ENCODE measurements at places on chromosomes 4 and X. TPM values are rescaled to one million over a fixed set of nuclear protein-coding genes. Genes with fewer than 3 reads are reported as not detected.

GRCh38 chr4:172826861-172827260, 341.8 kb upstream of the GALNT7 start:
- H3K27me3 ChIP-seq: no peaks in the 10 kb centered on the region
- no peak overlapping the region for H3K27ac ChIP-seq
- H3K36me3 ChIP-seq: no peaks in the 10 kb centered on the region
- H3K4me3 ChIP-seq: no peak overlapping the region

GRCh38 chrX:46251755-46252154, 293.5 kb downstream of the ZNF674 start:
- H3K36me3 ChIP-seq: no peaks in the 10 kb centered on the region
- no peaks in the 10 kb centered on the region for H3K27me3 ChIP-seq
- no peak overlapping the region for H3K27ac ChIP-seq
- H3K4me3 ChIP-seq: no peak overlapping the region

- no peak for DNase-seq
- H3K4me1 ChIP-seq: no peaks in the 10 kb centered on the region
- H3K27me3 ChIP-seq: no peaks in the 10 kb centered on the region
- H3K4me3 ChIP-seq: no peak overlapping the region
Observed at GRCh38 chr4:75598390-75598789, 31.9 kb downstream of the CDKL2 start.

DNA sequence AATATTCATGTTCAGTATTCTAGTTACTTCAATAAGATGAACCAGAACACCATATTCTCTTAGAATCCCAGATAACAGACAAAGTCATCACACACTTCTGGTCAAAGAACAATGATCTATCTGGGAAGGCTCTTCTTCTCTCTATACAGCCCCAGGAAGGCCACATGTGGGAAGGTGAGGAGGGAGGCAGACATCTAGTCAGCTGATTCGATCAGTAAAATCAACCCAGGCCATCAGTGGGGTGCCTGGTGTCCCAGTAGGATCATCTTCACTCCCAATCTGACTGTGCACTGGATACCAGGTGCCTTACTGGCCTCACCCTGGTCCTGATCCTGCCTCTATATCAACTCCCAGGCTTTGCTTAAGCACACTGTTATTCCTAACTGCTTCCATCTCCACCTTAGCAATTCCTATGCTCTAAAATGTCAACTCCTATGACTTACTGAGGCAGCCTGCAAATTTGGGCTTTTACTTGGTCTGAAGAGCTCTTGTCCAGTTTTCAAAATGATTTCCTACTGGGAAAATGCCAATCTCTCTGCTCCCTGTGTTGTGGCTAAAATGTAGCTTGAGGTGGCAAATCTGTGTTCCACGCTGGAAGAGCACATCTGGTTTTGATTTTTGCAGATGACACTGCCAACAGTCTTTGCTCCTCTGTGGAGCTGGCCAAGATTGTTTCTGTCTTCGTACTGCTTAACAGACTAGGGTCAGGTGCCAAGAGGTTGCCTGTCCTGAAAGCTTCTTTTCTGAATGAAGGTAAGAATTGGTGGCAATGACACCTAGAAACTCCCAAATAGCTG, 128.7 kb downstream of the MGST2 start:
- no peaks in the 10 kb centered on the region for H3K36me3 ChIP-seq
- peaks cover 19% of the 10 kb centered on the region for H3K4me1 ChIP-seq
- no peak for DNase-seq

TIGD2 gene
- total RNA-seq: 6.8 TPM

- H3K27me3 ChIP-seq: no peaks in the 10 kb centered on the region
- H3K4me3 ChIP-seq: no peak overlapping the region
- no peaks in the 10 kb centered on the region for H3K4me1 ChIP-seq
Observed at GRCh38 chr4:162274354-162274753, 110.6 kb upstream of the FSTL5 start.

- DNase-seq: no peak
- no peak overlapping the region for H3K4me3 ChIP-seq
- no peak overlapping the region for H3K27ac ChIP-seq
- H3K4me1 ChIP-seq: no peaks in the 10 kb centered on the region
- no peaks in the 10 kb centered on the region for H3K36me3 ChIP-seq
- H3K27me3 ChIP-seq: no peaks in the 10 kb centered on the region
Observed at GRCh38 chr4:82293304-82293703, 80.5 kb downstream of the HNRNPD start.

- no peaks in the 10 kb centered on the region for H3K36me3 ChIP-seq
- no peak overlapping the region for H3K27ac ChIP-seq
- H3K4me1 ChIP-seq: no peaks in the 10 kb centered on the region
- no peak for DNase-seq
Observed at GRCh38 chr4:149306537-149306936, 509.1 kb downstream of the IQCM start.

STPG2 gene
- 1.1 TPM for total RNA-seq

DNA sequence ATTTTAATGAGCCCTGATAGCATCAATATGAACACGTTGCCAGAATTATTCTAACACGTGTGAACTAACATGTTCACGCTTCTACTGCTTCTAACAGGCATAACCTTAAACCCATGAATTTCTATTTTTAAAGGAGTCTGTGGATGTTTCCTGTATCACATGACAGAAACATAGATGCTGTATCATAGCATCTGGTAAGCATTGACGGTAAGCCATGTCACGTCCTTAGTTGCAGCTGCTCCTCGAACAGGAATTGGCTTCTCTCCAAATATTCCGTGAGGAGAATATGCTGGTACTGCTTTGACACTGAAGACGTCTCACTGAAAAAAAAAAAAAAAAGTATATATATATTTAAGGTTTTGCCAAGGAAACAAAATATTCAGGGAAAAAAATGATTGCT, 105.1 kb upstream of the MXRA5 start:
- no peak overlapping the region for H3K27ac ChIP-seq
- DNase-seq: no peak
- H3K36me3 ChIP-seq: no peaks in the 10 kb centered on the region

DMRTC1B gene
- 0.53 TPM for total RNA-seq

CD38 gene
- total RNA-seq: 8.5 TPM

GRCh38 chrX:115013705-115014104, 3.7 kb downstream of the IL13RA2 start:
- no peak for DNase-seq
- no peak overlapping the region for H3K4me3 ChIP-seq

DNA sequence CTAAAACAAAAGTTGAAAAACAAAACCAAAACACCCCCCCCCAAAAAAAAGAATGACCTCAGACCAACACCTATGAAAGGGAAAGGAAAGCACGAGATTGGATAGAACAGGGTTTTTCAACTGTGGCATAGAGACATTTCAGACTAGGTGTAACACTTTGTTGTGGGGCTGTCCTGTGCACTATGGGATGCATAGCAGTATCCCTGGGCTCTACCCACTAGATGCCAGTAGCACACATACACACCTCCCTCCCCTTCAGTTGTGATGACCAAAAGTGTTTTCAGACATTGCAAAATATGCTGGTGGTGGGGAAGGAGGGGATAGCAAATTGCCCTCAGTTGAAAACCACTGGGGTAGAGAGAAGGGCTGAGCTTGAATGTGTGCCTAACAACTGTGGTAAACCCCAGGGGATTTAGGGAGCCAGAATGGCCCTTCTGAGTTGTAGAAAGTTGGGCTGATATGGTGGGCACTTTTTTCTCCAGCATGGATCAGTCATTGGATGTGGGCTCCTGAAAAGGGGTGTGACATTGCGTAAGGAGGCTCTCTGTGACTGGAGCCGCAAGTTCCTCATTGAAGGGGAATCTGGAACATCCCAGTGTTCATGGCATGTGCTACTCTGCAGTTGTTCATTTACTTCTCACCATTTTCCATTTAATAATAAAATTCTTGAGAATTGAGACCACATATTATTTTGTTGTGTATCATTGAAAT, 8.8 kb upstream of the GEMIN8 start:
- no peaks in the 10 kb centered on the region for H3K4me1 ChIP-seq
- no peaks in the 10 kb centered on the region for H3K36me3 ChIP-seq
- no peak for DNase-seq
- H3K27ac ChIP-seq: no peak overlapping the region
- no peak overlapping the region for H3K4me3 ChIP-seq
- no peaks in the 10 kb centered on the region for H3K27me3 ChIP-seq

DNA sequence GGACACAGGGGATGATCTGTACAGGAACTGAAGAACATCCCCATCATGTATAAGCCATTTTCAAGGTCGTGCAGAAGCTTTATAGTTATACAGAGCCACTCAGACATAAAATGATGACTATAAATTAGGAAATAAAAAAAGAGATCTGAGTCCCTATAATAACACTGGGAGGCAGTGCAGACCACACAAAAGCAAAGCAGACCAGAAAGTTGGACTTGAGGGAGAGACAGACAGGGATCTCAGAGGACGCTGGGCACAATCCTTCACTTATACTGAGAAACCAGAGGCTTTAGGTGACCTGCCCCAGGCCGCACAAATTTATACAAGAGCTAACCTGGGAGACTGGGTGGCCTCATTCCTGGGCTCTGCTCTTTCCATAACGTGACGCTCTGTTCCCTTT, 70.5 kb downstream of the HADH start:
- no peak for DNase-seq
- H3K27ac ChIP-seq: no peak overlapping the region
- H3K27me3 ChIP-seq: no peaks in the 10 kb centered on the region
- no peak overlapping the region for H3K4me3 ChIP-seq
- no peaks in the 10 kb centered on the region for H3K36me3 ChIP-seq

GRCh38 chr4:24003496-24003895, 113.6 kb upstream of the PPARGC1A start:
- H3K27ac ChIP-seq: no peak overlapping the region
- no peaks in the 10 kb centered on the region for H3K27me3 ChIP-seq
- no peak overlapping the region for H3K4me3 ChIP-seq
- no peak for DNase-seq

DNA sequence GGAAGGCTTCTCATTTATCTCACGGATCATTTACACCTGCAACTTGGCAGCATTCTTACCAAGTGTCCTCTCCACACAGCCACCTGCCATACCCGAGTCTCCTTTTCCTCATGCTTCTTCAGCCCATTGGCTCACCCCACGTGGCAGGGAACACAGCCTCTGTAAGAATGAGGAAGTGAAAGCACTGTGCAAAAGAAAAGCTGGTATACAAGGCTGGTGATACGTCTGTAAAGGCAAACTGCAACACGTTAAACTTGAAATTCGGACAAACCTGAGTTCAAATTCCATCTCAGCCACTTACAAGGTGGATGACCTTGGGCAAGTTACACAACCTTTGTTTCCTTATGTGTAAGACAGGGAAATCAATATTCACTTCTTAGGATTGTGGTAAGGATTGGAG, 164.0 kb upstream of the RASGEF1B start:
- H3K4me1 ChIP-seq: peaks cover 9% of the 10 kb centered on the region
- H3K27me3 ChIP-seq: no peaks in the 10 kb centered on the region
- peak overlapping the region; percentile 12 for H3K4me3 ChIP-seq
- peak; percentile 79 for DNase-seq

DNA sequence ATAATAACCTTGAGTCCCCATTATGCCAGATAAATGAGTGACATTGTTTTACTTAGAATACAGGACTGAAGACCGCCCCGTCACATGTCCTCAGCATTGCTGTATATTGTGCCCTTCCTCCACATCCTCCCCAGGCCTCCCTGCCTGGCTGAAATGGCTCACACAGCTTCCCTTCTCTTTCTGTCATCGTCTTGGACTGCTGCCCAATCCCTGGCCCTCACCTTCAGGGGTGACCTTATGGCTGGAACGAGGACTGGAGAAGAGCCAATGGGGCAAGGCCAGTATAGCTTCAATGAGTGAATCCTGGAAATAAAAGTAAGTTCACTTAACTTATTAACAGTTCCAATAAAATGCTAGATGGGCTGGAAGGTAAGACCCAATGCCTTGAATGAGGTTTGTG, 2.7 kb downstream of the KCNE5 start:
- H3K4me1 ChIP-seq: no peaks in the 10 kb centered on the region
- no peaks in the 10 kb centered on the region for H3K27me3 ChIP-seq
- H3K4me3 ChIP-seq: no peak overlapping the region
- H3K36me3 ChIP-seq: no peaks in the 10 kb centered on the region
- H3K27ac ChIP-seq: no peak overlapping the region

All from lower lobe of right lung (tissue), 2 donors.